ENCODE measurements at places on chromosomes 2 and 18. TPM values are rescaled to one million over a fixed set of nuclear protein-coding genes. Genes with fewer than 3 reads are reported as not detected.

CPO gene
- not detected for total RNA-seq

SERPINB13 gene
- not detected for total RNA-seq

DNA sequence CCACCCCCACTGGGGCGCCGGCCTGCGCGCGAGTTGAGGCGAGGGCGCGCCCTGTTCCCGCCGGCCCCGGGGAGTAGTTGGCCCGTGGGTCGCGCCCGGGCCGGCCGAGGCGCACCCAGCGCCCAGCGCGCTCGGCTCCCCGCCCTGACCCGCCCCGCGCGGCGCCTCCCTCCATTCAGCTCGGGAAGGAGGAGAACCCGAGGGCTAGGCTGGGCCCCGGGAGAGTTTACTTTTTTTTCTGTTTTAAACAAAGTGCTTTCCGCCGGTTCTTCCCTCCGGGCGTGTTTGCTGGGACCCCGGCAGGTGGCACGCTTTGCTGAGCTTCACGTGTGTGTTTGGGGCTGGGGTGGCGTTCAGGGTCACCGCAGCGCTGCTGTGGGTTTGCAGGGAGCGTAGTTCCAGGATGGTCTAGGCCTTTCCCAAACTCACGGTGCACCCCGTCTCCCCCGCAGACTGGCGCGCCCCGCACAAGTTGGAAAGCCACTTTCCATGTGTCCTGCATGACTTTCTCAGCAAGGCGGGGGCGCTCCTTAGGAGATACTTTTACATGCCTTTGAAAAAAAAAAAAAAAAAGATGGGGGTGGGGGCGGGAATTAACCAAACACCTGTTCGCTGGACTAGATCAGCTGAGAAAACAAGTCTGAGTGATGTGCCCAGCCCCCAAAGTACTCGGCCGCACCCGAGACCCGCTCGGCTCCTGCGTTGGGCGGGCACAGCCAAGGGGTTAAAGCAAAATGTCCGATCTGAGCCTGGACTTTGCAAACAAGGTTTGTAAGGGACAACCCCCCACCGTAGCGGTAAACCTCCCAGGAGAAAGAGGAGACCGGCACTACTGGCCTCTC, 825 bp downstream of the ITGA6 start:
- peak overlapping the region; percentile 56 for H3K27ac ChIP-seq
- H3K27me3 ChIP-seq = no peaks in the 10 kb centered on the region
- peak overlapping the region; percentile 80 for H3K4me3 ChIP-seq
- DNase-seq = peak; percentile 71
- peaks cover 77% of the 10 kb centered on the region for H3K4me1 ChIP-seq

DNA sequence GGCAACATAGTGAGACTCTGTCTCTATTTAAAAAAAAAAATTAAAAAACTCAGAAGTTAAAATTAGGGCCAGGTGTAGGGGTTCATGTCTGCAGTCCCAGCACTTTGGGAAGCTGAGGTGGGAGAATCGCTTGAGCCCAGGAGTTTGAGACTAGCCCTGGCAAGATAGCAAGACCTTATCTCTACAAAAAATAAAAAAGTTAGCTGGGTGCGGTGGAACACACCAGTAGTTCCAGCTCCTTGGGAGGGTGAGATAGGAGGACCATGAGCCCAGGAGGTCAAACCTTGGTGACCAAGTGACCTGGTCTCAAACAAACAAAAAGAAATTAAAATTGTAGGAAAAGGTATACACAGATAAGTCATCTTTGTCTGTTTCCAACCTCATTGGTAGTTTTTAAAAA, 11.3 kb downstream of the TTLL4 start:
- no peak overlapping the region for H3K27ac ChIP-seq
- peaks cover 23% of the 10 kb centered on the region for H3K4me1 ChIP-seq
- peaks cover 8% of the 10 kb centered on the region for H3K36me3 ChIP-seq
- no peaks in the 10 kb centered on the region for H3K27me3 ChIP-seq

- DNase-seq = no peak
- no peak overlapping the region for H3K4me3 ChIP-seq
- H3K4me1 ChIP-seq = peaks cover 10% of the 10 kb centered on the region
- no peak overlapping the region for H3K27ac ChIP-seq
- H3K36me3 ChIP-seq = peaks cover 6% of the 10 kb centered on the region
Observed at GRCh38 chr2:38269421-38269820, 107.7 kb downstream of the ATL2 start.

GRCh38 chr2:134718023-134718816, 580 bp downstream of the TMEM163 start:
- H3K36me3 ChIP-seq = no peaks in the 10 kb centered on the region
- H3K4me3 ChIP-seq = peak overlapping the region; percentile 63
- peaks cover 21% of the 10 kb centered on the region for H3K4me1 ChIP-seq
- H3K27ac ChIP-seq = no peak overlapping the region
- DNase-seq = no peak

DNA sequence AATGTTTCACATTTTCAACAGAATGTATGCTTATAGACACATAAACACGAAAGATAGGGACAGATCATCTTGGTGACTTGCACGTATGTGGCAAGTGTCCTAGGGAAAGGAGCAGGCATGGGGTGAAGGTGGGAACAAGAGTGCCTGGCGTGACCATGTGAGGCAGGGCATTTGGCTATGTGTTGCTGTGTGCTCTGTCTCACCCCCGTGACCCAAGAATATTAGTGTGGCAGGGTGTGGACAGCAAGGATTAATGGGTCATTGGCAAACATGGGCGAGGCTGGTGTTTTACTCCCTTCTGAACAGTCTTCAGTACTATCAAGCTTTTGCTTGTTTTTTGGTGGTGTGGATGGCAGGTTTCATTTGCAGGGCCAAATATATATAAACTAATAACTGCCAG, 1.3 kb upstream of the VWA3B start:
- H3K4me3 ChIP-seq = no peak overlapping the region
- H3K27me3 ChIP-seq = peaks cover 47% of the 10 kb centered on the region
- peaks cover 26% of the 10 kb centered on the region for H3K4me1 ChIP-seq
- no peak overlapping the region for H3K27ac ChIP-seq

- H3K27me3 ChIP-seq = no peaks in the 10 kb centered on the region
- H3K4me3 ChIP-seq = no peak overlapping the region
- H3K27ac ChIP-seq = no peak overlapping the region
- H3K36me3 ChIP-seq = no peaks in the 10 kb centered on the region
- DNase-seq = no peak
Observed at GRCh38 chr2:174873471-174873870, 109.2 kb upstream of the CHRNA1 start.

- peak; percentile 25 for DNase-seq
- H3K4me1 ChIP-seq = peaks cover 37% of the 10 kb centered on the region
- no peaks in the 10 kb centered on the region for H3K36me3 ChIP-seq
- H3K27me3 ChIP-seq = no peaks in the 10 kb centered on the region
Observed at GRCh38 chr2:128313091-128313836, 5.4 kb downstream of the HS6ST1 start.

GRCh38 chr2:67448648-67449047, 51.5 kb downstream of the ETAA1 start:
- H3K36me3 ChIP-seq = no peaks in the 10 kb centered on the region
- no peak overlapping the region for H3K27ac ChIP-seq
- no peak for DNase-seq
- no peaks in the 10 kb centered on the region for H3K27me3 ChIP-seq
- H3K4me3 ChIP-seq = no peak overlapping the region

DNA sequence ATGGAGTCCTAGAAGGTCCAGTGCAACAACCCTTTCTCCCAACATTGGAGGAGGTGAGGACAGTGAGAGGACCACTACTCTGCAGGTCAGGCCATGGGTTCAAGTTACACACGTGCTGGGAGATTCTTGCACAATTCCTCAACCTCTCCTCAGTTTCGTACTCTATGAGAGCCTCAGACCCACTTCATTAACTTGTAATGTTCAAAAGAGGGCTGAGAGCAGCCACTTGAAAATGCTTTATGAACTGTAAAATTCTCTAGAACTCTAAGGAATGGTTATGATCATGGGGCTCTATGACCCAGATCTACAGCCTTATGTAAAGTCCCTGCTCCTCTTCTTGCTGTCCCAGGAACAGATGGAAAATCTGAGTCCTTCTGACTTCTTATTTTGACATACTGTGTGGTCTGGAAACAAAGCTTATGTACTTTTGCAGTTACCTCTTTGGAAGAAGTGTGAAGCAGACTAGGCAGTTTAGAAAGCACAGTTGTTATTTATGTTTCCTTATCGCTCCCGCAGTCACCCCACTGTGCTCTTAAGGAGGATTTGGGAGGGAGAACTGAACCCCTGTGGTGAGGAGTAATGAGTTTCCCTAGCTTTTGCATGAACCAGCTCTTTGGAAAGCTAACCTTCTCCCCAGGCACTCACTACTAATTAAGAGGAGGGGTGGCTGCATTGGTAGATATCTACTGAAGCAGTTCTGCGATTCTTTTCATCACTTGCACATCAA, 296.6 kb downstream of the LRRTM1 start:
- H3K36me3 ChIP-seq = no peaks in the 10 kb centered on the region
- H3K27ac ChIP-seq = no peak overlapping the region
- DNase-seq = no peak
- no peaks in the 10 kb centered on the region for H3K4me1 ChIP-seq

DNA sequence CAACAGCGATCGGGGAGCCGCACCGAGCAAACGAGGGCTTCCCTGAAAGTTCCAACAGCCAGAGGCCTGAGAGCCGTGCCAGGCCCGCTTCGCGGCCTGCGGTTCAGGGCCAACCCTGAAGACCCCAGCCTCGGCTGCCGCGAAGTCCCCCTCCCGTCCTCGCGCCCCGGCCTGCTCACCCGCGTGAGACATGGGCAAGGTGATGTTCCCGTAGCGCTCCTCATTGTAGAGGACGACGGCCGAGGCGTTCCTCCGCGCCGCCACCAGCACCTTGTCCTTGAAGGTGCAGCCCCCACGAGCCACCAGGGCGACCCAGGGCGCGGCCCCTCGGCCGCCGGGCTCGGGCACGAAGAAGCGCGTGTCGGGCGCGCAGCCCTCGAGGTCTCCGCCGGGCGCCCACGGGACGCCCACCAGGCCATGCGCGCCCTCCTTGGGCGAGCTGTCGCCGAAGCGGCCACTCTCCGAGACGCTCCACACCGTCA, 510 bp downstream of the RNF149 start:
- H3K4me3 ChIP-seq = peak overlapping the region; percentile 98
- H3K27ac ChIP-seq = peak overlapping the region; percentile 97
- H3K27me3 ChIP-seq = no peaks in the 10 kb centered on the region
- H3K4me1 ChIP-seq = peaks cover 68% of the 10 kb centered on the region
- peak; percentile 43 for DNase-seq

- no peaks in the 10 kb centered on the region for H3K4me1 ChIP-seq
- no peak for DNase-seq
- H3K27me3 ChIP-seq = no peaks in the 10 kb centered on the region
- no peaks in the 10 kb centered on the region for H3K36me3 ChIP-seq
- no peak overlapping the region for H3K4me3 ChIP-seq
- H3K27ac ChIP-seq = no peak overlapping the region
Observed at GRCh38 chr2:157087373-157088002, 170.0 kb upstream of the GALNT5 start.

- no peak overlapping the region for H3K4me3 ChIP-seq
- H3K36me3 ChIP-seq = peaks cover 4% of the 10 kb centered on the region
- DNase-seq = no peak
- no peak overlapping the region for H3K27ac ChIP-seq
- H3K27me3 ChIP-seq = no peaks in the 10 kb centered on the region
Observed at GRCh38 chr2:168686452-168687191, 115.8 kb upstream of the NOSTRIN start.

DNA sequence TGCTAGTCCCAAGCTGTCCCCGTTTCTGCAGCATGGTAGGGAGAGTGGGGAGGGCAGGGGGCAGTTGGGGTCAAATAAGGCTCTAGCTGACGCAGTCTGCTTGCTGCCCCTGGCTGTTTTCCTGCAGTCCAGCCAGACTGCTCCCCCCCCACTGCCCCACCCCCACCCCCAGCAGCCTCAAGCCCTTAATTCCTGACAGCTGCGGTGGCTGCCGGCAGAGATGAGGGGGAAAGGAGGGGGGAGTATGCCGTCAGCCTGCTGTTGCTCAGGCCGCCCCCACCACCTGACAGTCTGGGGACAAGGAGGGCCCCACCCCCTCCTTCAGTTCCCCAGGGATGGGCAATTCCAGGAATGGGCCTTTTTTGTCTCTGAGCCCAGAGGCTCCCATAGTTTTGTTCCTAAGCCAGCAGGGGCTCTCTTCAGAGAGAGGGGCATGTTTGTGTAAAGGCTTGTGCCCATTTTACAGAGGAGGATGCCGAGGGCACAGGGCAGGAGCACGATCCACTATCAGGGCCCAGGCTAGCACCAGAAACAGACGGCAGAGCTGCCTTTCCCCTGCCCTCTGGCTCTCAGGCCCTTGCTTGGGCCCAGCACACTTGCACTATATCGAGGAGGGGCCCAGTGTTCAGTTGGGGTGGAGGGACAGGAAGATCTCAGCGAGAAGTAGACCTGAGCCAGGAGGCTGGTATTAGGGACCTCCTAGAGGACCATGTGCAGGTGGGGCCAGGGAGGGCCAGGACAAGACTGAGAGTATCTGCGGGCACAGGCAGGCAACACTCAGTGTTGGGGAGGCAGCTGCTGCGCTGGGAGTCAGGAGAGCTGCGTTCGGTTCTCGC, 1.5 kb upstream of the WNT10A start:
- peak overlapping the region; percentile 67 for H3K27ac ChIP-seq
- no peak for DNase-seq
- peak overlapping the region; percentile 79 for H3K4me3 ChIP-seq
- peaks cover 14% of the 10 kb centered on the region for H3K27me3 ChIP-seq
- H3K4me1 ChIP-seq = peaks cover 43% of the 10 kb centered on the region
- no peaks in the 10 kb centered on the region for H3K36me3 ChIP-seq

DNA sequence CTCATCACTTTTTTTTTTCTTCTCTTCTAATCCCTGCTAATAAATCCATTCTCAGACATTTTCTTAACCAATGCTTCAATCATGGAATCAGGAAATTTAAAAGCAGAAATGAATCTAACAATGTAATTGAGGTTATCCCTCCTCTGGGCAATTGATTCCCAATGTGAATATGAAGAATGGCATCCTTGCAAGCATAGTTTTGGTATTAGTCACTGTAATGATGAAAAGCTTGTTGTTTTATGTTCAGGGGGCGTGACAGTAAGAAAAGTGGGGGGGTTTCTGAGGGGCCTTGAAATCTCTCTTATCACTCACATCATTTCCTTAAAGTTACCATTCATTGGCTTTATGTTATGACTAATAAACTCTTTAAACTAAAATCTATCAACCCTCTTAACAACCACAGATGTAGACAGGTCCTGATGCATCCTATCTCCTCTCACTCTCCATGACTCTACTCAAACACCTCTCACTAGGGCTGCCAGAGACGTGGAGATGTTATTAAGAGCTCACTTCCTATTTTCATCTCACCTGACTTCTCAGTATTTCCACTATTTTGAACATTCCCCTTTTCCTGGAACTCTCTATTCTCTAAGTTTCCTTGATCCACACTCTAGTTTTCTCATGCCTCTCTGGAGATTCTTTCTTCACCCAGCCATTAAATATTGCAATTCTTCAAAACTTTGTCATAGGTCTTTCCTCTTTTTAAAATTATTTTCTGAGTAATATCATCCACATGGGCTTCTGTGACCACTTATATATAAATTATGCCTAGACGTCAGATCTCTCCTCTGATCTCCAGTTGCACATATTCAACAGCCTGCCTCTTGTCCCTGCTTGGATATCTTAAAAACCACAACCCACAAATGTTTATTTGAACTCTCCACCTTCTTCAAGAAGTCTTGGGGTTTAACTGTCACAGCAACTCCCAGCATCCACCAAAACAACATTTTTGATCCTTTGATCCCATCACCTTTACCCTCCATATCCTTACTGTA, 332.9 kb downstream of the CDH2 start:
- H3K27me3 ChIP-seq = no peaks in the 10 kb centered on the region
- no peaks in the 10 kb centered on the region for H3K36me3 ChIP-seq
- H3K27ac ChIP-seq = no peak overlapping the region
- no peak for DNase-seq

Data from activated CD4-positive, alpha-beta memory T cell treated with anti-CD3 and anti-CD28 coated beads for 36 hours (primary cell).